ENCODE measurements at places on chromosomes 7 and 10.

- no peak for DNase-seq
Measured at GRCh38 chr10:10788761-10789160, 228.9 kb upstream of the CELF2 start.

DNA sequence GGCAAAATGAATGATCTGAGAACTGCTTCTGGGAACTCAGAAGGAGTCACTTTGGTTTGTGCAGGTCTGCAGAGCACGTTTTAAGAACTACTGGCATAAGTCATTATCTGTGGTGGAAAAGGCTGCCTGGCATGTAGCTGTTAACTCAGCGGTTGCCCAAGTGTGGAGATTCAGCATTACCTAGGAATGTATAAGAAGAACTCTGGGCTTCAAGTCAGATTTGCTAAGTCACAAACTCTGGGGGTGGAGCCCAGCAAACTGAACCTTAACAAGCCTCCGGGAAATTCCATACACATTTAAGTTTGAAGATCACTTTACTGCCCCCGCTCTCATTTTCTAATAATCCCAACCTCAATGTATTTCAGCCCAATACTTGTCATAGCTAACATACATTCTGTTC, 31.1 kb downstream of the PLXDC2 start:
- no peak for DNase-seq

DNA sequence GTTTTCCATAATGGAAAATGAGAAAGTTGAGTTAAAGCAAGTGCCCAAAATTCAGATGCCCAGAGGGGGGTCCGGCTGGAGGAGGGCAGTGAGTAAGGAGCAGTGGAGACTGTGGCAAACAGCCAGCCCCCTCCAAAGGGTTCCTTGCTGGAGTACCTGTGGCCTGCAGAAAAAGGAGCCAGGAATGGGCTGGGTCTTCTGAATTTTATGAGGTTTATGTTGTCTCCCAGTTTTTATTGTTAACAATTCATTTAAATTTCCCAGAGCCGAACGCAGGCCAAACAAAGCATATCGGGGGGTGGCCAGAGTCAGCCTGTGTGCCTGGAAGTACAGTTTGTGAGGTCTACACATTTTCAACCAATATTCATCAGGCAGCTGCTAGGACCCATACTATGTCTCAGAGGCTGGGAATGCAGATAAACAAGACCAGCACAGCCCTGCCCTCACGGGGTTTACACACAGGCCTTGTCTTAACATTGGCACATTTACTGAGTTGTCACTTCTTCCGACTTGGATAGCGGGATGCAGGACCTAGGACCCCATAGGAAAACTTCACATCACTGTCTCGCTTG, 12.9 kb upstream of the CSGALNACT2 start:
- no peak for DNase-seq

DNA sequence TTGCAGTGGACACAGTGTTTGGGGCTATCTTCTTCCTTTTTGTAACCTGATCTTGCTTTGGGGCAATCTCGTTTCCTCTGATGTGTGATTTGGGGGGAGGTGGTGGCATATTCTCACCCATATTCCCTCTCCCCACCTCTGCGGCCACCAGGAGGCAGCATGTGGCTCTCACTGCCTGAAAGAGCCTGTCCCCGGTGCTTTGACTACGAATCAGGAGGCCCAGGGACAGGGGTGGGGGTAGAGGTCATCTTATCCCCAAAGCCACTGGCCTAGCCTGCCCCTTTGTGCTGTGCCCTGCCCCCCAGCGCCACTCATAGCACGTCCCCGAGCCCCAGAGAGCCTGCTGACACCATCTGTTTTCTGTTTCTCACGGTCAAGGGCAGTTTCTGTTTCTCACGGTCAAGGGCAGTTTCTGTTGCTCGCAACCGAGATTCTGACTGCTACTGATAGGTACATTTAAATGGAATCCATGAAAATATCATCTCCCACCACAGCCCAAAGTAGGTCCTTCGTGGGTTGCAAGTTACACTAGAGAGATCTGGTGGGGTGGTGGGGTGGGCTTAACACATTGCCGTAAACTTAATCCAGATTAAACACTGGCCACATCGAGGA, 28.2 kb downstream of the PHYH start:
- DNase-seq: peak; percentile 34

DNA sequence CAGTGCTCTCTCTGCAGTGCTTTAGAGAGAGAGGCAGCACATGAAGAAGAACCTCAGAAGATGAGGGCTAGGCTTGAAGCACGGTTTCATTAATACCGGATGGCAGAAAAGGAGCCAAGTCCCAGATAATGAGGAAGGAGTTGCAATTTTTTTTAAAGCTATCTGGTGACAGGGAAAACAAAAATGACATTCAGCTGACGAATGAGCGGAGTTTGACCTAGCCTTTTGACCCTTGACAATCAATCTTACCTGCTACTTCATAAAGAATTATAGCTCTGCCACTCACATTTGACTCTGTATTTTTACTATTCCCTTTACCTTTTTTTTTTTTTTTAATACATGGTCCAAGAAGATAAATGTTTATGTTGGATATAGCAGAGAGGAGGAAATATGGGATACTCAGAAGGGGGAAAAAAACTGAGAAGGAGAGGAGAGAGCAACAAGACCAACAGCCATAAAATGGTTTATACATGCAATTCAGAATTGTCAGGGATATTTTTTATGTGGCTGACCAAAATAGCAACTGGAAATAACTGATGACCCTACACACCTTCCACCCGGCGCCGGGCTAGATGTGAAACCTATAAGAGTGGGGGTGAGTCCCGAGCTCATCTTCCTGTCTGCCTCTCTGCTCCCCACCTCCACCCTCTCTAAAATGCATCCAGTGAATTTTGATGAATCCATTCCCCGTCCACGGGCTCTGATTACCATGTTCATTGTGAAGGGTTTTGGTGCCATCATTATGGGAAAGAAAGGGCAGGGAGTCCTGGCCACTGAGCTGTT, 274.4 kb upstream of the YAE1 start:
- DNase-seq: no peak

GRCh38 chr7:113636727-113637421, 281.9 kb downstream of the PPP1R3A start:
- DNase-seq: no peak

DNA sequence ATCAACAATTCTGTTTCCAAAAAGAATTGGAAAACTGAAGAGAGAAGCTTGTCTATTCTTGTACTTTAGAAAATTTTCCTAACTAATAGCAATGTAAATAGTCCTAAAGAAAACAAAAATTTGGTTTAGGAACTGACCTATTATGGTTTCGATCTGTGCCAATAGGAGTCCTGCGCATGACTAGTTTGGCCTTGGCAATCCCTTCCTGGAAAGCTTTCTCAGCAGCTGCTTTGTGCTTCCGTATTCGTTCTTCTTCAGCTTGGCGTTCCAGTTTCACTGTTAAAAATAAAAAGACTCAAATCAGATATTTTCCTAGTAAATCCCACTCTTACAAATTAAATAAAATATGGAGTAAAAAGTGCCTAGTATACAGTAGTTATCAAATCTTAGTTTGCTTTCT, 36.6 kb downstream of the FZD9 start:
- DNase-seq: no peak

DNA sequence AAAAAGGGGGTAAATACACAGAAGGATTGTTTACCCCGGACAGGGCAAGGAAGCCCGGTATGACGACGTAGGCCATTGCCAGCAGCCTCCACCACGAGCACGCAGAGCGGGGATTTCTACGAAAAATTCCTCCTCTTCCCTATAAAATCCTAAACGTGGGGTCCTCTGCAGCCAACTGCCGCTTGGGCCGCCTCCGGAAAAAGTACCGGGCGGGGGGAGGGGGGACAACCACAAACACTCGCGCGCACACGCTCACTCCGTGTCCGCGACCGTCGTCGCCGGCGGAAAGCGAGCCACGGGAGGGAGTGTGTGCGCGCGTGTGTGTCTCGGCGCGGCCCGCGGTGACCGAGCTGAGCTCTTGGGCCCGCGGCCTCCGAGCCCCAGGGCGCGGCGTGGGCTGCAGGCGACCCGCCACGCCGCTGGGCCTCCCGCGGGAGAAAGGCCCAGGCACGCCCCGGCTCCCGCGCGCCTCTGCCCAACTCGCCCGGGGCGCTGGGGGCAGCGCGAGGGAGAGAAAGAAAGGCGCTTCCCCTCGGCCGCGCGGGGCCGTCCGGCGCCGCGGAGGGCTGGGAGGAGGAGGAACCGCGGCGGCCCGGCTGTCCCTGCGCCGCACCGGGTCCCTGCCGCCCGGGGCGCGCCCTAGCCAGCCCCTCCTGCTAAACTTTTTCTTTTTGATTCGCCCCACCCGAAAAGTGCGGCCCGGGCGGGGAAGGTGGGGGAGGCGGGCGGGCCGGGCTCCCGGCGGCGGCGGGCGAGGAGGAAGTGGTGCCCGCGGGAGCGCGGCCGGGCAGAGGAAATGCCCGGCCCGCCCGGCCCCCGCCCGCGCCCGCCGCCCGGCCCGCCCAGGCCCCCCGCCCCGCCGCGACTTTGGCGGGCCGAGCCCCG, 1.5 kb downstream of the CTBP2 start:
- peak; percentile 67 for DNase-seq

DNA sequence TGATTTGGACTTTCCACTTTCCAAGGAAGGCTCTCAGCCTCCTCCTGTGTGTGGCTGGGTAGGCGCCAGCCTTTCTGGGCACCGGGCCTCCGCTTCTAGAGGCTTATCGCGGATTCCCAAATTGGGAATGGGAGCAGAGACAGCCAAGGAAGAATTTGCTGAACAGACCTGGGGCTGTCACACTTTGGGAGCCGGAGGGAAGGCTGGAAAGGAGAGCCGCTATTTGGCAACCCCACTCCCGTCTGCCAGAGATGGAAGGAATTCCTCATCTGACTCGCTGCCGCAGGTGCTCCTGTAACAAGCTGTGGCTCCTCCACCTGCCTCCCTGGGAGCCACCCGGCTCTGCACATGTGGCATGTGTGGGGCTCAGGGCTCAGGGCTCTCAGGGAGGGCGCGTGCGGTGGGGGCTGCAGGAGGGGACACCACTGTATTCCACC, 50.8 kb upstream of the ECHDC3 start:
- no peak for DNase-seq

DNA sequence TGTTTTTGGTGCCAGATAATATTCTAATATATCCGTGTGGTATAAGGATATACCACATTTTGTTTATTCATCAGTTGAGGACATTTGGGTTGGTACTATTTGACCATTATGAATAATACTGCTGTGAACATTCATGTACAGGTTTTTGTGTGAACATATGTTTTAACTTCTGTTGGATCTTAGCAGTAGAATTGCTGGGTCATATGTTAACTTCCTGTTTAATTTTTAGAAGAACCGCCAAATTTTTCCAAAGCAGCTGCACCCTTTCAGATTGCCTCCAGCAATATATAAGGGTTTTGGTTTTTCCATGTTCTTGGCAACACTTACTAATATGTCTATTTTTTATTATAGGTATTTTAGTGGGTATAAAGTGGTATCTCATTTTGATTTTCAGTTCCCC, 22.8 kb downstream of the VPS26A start:
- DNase-seq: peak; percentile 20

Data from NB4 (cell line).